CD4-positive, alpha-beta T cell treated with Interleukin-2 at 100 ng/mL for 4 hours (primary cell): ENCODE measurements at places on chromosomes 4 and X.

- DNase-seq, result no peak
These were observed 7.7 kb upstream of the TXLNG start for GRCh38 chrX:16778545-16778944.

DNA sequence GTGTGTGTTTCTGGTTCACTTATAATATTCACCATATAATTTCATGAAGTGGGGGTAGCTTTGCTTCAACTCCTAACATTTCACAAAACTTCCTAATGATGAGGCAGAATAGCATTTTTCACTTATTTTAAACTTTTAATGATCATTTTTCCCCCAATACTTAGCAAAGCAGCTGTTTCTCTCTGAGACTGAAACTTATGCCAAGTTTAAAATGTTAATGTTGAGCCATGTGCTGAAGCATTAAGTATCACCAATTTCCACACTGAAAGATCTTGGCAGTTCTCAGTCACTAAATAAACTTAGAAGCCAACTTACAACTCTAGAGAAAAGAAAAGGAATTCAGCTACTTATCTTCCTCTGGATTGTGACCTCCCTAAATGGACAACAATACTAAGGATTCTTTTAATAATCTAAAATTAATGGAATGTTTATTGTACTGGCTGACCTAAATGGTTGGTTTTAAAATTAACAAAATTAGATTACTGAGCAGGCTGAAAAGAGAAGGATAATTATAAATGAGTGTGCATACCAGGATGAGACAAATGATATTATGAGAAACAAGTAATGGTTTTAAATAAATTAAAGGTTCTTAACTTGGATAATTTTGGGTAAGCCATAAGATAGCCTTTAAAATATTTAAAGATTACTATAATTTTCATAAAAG, 1429.4 kb upstream of the ADGRL3 start:
- DNase-seq, result no peak

- DNase-seq, result no peak
These were observed 30.7 kb upstream of the PTPN13 start for GRCh38 chr4:86563416-86563815.

DNA sequence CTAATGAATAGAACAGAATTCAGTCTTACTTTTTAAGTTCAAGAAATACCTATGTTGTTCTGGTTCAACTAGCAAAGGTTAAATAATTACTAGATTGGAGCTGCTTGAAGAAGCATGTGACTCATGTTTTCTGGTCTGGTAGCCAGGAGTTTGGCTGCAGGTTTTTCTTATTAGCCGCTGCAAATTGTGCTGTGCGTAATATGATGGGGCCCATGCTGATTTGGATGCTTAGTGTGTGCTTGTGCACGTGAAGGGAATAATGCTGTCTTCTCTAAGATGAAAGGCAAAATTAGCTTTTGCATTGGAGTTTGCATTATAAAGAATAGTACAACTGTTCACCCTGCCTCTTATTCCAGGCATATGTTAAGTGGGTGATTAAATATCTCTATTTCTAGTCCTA, 219.6 kb downstream of the SNCA start:
- DNase-seq, result no peak

- DNase-seq, result no peak
These were observed 396.0 kb upstream of the SMIM31 start for GRCh38 chr4:164357957-164358356.

- no peak for DNase-seq
These were observed 197.4 kb downstream of the PTTG2 start for GRCh38 chr4:38157592-38157991.

DNA sequence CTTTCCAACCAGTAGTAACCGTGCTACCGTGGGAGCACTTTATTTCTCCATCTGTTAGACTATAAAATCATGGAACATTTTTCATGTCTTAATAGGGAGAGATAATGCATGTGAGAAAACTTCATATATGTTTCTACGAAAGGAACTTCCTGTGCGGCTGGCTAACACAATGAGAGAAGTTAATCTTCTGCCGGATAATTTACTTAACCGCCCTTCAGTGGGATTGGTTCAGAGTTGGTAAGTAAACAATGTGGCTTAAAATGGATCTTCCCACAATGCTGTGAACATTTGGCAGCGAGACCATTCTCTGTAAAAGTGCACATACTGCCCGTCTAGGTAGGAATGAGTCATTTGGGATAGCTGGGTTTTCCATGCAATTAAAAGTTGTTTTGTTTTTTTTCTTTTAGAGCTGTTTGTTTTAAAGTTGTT, 29.6 kb downstream of the PDK3 start:
- no peak for DNase-seq

- DNase-seq, result no peak
These were observed 221.2 kb downstream of the PPP4R3C start for GRCh38 chrX:27241981-27242380.

DNA sequence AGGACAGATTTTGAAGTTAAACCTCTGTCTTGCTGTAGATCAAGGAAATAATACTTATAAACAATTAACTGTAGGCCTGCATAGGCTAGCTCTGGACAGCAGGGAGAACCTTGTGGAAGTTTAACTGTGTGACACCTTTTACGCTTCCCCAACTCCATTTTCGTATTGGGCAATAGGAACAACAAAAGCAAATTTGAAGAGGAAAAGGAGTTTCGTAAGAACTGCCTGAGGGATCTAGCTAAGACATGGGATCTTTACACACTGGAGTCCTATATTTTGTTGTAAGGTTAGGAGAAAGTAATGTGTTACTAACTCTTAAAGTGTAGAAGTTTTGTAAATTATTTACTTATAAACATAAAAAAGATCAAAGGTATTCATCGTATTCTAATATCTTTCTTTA, 324.9 kb upstream of the CASK start:
- no peak for DNase-seq

DNA sequence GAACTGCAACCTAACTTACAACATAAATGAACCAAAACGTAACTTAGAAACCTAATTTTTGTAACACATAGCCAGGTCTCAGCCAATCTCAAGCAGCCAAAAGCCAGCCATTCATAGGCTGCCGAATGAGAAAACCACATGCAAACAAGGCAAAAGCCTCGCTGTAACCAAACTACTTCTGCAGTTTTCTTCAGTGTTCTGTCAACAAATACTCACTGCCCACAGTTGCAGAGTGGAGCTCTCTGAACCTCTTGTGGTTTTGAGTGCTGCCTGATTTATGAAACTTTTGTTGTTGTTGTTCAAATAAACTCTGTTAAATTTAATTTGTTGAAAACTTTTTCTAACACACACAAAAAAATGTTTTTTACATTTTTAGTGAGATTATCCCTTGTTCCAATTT, 251.2 kb downstream of the PAPSS1 start:
- DNase-seq, result no peak

- DNase-seq, result no peak
These were observed 70.6 kb downstream of the TNIP2 start for GRCh38 chr4:2685541-2685940.

DNA sequence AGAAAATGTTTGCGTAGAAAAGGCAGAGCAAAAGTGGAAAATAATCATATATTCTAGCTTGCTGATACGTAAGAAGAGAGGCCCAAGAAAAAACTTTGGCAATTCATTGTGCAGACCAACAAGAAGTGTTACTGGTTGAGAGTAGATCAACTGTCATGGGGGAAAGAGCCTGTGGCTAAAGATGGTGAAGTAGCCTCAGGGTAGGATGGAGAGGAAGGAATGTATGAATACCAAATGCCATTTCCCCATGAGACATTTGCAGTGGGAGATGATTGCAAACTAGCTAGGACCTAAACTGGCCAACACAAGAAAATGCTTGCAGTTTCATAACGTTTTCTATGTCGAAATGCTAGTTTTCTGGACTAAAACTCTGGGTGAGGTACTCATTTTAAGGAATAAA, 47.7 kb upstream of the ADGRL3 start:
- no peak for DNase-seq

GRCh38 chr4:152460488-152460887, 75.4 kb downstream of the FBXW7 start:
- DNase-seq, result no peak

DNA sequence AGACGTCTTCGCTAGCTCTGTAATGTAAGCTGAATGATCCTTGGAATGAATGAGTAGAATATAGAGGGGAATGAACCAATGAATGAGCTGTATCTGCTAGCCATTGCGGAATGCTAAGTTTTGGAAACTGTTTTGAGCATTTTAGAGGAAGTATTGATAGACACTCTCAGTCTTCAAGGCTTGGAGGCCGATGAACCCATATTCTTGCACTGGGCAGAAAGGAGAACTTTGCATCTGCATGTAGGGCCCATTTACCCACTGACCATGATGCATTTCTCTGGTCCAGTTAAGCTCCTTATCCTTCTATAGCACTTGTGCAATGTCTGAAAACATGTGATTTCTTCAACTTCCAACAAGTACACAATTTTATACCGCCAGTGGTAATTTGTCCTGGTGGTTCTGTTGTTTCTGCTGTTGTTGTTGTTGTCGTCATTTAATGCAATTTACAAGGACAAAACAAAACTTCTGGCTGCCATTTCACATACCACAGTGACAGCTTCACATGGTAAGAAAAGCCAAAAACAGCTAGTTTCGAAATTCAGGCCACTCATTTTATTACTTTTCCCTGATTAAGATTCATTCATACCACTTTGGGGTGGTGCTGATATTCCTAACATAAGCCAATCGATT, 85.0 kb upstream of the MTM1 start:
- DNase-seq, result no peak

- no peak for DNase-seq
These were observed 55.4 kb downstream of the CLCN3 start for GRCh38 chr4:169675825-169676224.

GRCh38 chr4:38800961-38801450, 3.6 kb downstream of the TLR1 start:
- DNase-seq, result no peak

DNA sequence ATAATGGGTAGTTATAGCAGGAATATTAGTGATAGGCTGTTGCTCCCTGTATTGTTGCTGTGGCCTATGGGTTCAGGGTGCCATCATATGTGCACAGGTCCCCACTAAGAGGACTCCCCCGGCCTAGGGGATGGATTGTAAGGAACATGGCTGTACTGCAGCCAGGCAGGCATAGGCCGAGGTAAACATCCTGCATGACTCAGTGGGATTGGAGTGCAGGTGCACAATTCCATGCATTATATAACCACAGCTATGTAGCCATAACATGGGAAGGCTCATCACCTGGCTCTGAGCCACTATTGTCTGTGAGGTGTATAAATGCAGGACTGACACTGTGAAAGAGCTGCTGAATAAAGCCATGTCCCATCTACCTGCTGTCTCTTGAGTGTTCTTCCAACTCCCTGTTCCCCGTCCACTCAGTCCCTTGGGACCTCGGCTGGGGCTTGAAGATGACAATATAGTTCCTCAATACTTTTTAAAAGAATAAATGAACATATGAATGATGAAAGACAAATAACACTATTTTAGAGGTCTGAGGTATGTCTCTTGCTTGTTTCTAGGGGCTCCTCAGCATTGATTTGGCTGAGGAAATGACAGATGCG, 425.2 kb downstream of the IDS start:
- DNase-seq, result no peak

GRCh38 chrX:11886745-11887144, 128.7 kb downstream of the MSL3 start:
- DNase-seq, result no peak

DNA sequence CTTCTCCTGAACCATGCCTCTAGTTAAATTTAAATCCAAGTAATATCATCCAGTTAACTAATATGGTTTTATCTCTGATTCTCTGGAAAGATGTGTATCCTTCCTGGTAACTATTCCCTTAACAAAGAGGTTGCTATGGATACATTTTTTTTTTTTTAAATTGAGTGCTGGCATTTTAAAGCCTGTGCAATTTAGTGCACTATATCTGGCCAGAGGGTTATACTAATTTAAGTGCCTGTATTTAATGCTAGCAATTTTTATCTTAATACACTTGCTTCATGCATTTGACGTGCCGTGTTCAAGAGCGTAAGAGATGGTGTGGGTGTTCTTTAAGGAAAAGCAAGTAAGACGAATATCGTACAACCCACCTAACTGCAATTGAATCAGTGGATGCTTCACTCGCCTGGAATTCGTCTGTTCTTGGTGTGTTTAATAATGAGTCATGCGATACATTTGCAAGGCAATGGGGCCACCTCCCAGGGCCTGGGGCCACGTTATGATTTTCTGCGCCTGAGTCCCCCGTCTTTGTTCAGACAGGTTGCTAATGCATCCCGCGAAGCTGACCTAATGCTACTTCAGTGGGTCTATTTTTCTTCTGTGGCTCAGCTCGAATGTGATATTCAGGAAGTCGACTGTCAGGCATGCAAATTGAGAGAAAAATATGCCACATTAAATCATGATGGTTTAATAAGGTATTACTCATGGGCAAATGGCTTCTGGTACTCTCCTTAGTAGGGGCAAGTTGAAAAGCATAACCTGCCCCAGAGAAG, 14.2 kb upstream of the MID1 start:
- DNase-seq, result no peak

DNA sequence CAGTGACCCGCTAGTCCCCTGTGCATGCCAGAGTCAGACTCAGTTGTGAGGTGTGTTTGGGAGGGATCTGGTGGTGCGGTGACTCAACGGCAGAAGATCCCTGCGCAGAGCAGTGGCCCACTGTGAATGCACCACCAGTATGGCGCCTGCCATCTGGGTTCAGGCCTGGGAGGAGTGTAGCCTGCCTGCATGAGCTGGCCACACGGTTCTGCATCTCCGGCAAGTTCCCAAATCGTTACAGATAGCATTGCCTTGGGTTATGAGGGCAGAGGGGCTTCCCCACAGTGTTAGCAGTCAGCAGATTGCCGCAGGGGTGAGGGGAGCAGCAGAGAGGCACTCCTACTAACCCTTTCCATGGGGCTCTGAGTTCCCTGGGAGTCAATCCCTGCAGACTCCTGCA, 629.6 kb downstream of the TLL1 start:
- DNase-seq, result no peak

DNA sequence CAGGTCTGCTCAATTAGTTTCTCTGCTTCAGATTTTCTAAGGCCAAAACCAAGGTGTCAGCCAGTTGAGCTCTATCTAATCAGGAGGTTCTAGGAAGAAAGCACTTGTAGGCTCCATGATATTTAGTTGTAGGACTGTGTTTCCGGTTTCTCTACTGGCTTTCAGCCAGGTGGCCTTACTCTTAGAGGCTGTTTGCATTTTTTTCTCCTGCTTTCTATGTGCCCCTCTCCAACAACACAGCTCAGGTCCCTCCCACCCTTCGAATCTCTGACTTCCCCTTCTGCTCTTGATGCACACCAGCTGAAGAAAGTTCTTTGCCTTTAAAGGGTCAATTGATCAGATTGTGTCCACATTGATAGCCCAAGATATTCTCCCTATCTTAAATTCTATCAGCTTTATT, 245.2 kb downstream of the RAB28 start:
- no peak for DNase-seq

- no peak for DNase-seq
These were observed 7.1 kb downstream of the AWAT2 start for GRCh38 chrX:70042399-70043371.

DNA sequence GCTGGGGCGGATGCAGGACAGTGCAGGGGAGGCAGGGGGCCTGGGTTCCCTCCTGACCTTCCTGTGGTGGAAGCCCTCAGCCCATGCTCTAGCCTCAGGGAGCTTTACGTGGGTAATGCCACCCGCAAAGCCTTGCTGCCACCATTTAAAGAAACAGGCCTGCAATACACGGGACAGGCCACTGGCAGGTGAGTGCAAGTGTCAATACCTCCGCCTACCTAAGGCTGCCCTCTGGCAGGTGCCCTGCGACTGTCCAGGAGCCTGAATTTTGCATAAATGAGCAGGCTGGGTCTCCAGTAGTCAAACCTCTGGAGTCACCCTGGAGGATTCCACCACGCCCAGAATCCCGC, 5.9 kb downstream of the CRMP1 start:
- no peak for DNase-seq

GRCh38 chr4:80199947-80200346, 2.6 kb downstream of the PRDM8 start:
- DNase-seq, result no peak

- DNase-seq, result no peak
These were observed 132.4 kb downstream of the EVC2 start for GRCh38 chr4:5575941-5576340.

- no peak for DNase-seq
These were observed 38.8 kb downstream of the RAB40A start for GRCh38 chrX:103480526-103480925.
